DMS79 treated with DMSO at 0.1 percent for 48 hours (cell line): ENCODE measurements at places on chromosomes 6 and 20.
A peak's percentile ranks its signal among the peaks of the same experiment; 100 is the strongest.

DNA sequence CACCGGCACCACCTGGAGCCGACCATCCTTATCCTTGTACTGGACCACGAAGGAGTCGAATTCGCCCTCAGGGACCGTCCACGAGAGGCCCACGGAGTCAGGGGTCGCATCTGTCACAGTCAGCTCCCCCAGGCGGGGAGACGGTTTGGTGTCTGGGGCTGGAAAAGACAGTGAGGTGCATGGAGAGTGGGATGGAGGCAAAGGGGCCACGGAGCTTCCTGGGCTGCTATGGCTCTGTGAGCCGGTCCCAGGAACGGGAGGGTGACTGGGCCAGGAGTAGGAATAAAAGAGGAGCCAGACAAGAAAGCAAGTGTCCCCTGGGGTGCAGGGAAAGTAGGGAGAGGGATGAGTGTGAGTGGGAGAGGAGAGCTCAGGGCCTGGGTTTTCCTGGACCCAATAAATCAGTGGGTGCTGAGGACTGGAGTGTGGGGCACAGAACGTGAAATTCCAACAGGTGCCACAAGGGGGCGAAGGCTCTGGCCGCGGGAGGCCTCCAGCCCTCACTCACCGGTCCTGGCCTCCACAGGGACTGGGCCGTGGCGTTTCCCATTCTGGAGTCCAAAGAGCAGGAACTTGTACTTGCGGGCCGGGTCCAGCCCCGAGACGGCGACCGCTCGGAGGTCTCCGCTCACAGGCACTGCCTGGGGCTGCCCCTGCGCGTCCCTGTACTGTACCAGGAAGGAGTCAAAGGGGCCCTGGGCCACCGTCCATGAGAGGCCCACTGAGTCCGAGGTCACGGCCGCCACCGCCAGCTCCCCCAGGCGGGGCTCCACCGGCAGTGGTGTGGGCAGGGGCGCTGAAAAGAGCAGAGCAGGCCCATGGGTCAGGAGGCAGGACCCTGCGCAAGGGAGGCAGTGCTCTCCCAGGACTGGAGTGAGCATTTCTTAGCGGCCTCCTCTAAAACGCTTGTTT, 9.9 kb downstream of the CYP21A2 start:
- DNase-seq = no peak

DNA sequence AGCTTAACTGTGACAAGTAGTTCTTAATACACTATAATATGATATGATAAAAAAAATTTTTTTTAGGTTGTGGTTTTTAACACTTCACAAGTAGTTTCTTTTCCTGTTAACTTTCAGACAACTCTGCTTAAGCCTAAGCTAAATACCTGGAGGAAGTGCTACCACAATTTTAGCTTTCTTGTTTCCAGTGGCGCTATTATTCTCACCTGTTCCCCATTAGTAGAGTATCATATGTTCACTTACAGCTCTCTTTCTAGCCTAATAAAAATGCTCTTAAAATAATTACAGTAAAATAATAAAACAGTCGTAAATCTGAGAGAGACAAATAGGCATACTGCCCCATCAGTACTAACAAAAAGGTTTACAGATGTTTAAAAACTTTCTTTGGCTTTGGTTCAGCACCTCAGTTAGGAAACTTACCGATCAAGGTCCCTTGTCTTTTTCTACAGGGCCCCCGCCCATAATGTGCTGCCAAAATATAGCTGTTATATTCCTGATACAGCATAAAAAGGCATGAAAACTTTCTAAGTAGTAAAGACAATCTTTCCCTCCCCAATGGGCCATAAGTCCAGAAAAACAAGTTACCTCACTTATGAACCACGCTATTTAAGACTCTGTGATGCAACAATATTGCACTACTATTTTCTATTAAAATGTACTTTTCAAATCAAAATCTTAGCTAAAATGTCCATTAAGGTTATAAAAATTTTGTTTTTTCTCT, 57.9 kb downstream of the SESN1 start:
- peak; percentile 78 for DNase-seq

GRCh38 chr20:48260129-48260756, 475.0 kb upstream of the SULF2 start:
- peak; percentile 13 for DNase-seq

DNA sequence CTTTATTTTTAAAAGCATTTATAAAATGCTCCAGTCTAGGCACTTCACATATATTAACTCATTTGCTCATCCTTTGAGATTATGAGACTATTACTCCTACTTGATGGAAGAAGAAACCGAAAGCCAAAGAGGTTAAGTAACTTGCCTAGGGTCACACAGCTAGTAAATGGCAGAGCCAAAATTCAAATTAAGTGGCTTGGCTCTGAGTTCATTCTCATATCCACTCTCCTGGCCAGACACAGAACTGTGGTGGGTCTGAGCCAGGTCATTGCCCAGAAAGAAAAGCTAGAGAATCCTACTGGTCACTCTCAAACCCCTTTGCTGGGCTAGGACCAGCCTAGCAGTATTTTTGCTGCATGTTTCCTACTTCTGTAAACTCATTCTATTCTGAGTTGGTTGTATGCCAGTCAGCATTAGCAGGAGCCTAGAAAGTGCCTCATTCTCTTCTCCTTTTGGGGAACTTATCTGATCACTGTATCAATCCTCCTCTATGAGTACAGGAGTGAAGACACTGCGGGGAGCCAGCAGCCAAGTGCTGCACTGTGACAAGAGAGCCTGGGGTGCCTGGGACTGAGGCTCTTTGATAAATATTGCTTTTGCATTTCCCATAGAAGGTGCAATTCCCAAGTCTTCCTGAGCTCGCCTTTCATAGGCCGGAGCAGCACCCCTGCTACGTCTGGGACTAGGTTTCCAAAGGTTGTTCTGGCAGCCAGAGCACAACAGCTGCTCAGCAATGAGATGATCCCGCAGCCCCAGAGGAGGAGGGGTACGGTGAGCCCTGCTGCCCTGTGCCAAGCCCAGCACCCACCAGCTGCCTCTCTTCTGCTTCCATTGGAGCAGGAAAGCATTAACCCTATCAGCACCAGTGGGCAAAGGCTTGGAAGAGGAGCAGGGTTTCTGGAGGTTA, 728.3 kb downstream of the MAFB start:
- DNase-seq = peak; percentile 68

GRCh38 chr20:17990278-17990972, 21.6 kb downstream of the MGME1 start:
- no peak for DNase-seq

DNA sequence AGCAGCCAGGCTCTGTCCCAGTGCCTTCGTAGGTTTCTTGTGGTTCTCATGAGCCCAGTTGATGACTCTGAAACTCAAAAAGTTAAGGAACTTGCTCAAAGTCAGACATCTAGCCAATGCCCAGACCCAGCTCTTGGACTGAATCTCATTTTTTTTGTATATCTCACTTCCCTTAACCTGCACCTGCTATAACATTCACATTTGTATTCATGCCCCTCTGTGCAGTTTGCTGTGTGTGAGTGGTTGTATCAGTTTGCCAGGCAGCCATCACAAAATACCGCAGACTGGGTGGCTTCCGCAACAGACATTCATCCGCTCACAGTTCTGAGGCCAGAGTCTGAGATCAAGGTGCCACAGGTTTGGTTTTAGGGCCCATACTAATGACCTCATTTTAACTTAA, 49.9 kb downstream of the IPCEF1 start:
- DNase-seq = no peak

- no peak for DNase-seq
Observed at GRCh38 chr6:11412011-11412424, 125.5 kb upstream of the TMEM170B start.

DNA sequence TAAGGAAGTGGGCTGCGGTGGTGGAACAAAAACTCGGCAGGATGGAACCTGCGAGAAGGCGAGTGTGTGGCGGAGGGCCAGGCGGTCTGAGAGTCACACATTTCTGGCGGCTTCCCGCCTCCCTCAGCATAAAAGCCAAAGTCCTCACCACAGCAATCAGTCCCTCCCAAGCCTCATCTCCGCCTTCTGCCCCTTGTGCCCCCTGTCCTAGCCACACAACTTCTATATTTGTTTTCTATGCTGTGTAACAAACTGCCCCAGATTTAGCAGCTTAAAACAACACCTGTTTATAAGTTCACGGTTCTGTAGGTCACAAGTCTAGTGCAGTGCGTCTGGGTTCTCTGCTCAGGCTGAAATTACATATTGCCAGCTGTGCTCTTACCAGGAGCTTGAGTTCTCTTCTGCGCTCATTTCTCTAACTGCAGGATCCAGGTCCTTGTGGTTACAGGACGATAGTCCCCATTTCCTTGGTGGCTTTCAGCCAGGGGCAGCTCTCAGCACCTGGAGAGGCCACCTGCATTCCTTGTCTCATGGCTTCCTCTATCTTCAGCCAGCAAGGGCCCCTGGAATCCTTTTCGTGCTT, 11.7 kb upstream of the SPO11 start:
- DNase-seq = peak; percentile 78

- no peak for DNase-seq
Observed at GRCh38 chr6:21270636-21271201, 322.8 kb upstream of the SOX4 start.

GRCh38 chr6:46293641-46294316, 123.0 kb upstream of the ENPP5 start:
- DNase-seq = peak; percentile 11

DNA sequence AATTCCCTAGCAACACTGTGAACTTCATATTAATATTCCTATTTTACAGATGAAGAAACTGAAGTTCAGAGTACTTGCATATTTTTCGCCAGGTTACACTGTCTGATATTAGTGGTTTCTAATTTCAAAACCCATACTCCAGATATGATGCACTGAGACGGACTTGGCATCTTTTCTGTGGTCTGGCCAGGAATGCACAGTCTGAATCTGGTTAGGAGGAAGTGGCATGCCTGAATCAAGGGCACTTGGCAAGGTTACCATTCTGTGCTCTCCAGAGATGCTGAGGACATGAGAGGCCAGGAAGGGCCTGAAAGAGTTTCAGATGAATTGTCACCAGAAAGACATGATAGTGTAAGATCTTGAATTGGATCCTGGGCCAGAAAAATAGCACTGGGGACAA, 150.1 kb downstream of the HAO1 start:
- peak; percentile 46 for DNase-seq
